ENCODE measurements at places on chromosomes 6 and 20.

DNA sequence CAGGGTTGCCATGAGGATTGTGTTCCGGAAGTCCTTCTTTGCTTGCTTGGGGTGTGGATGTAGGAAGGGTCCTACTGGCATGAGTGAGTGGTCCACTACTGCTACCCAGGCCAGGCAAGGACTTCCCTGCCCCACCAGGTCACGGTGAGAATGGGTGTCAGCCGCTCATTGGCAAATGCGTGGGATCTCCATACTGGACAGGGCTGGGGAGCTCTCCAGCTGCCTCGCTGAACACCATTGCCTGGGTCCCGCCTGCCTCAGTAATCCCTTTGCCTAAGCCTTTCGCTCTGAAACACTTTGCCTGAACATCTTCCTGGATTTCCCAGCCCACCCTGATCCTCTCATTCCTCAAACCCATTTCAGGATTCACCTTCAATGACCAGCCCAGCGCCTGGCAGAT is 59.5 kb downstream of the CTCFL start:
- no peak overlapping the region for H3K27ac ChIP-seq
- no peaks in the 10 kb centered on the region for H3K27me3 ChIP-seq
- H3K4me3 ChIP-seq: no peak overlapping the region
- DNase-seq: no peak

DNA sequence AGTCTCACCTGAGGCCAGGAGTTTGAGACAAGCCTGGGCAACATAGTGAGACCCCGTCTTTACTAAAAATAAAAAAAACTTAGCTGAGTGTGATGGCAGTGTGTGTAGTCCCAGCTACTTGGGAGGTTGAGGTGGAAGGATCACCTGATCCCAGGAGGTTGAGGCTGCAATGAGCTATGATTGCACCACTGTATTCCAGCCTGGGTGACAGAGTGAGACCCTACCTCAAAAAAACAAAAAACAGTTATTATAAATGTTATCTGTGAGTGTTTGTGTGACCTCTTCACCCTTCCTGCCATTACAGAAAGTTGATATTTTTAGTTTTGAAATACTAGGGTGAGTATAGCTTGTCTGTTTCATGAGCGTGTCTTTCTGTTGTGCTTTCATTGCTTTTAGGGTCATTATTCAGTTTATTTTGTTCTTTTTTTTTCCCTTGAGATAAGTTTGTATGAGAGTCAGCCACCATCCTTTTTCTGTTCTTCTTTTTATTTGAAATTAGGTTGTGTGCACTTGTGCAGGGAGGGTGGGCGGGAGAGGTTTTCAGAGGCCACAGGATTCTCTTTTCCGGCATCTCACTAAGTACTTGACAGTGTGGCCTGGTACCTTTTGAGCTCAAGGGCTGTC is 26.2 kb downstream of the CDYL start:
- H3K27ac ChIP-seq: no peak overlapping the region
- DNase-seq: no peak
- no peaks in the 10 kb centered on the region for H3K36me3 ChIP-seq
- H3K27me3 ChIP-seq: no peaks in the 10 kb centered on the region
- no peak overlapping the region for H3K4me3 ChIP-seq
- H3K4me1 ChIP-seq: peaks cover 19% of the 10 kb centered on the region

DNA sequence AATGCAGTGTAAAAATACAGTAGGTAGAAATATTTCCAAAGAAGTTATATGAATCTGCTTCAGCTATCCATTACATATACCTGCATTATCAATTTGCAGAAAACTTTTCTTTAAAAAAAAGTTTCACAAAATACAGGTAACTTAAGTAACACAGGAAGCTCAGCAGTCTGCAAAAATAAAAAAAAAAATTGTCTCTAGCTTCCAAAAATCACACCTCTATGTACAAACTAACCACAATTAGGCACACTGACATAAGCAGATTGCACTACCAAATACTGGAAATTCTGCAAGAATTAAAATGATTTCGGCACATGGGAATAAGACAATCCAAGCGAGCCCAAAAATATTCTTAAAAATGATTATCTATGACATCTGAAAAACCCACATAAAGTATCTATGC is 41.2 kb downstream of the ME1 start:
- no peak for DNase-seq
- no peak overlapping the region for H3K4me3 ChIP-seq
- H3K27me3 ChIP-seq: no peaks in the 10 kb centered on the region
- H3K36me3 ChIP-seq: peaks cover 6% of the 10 kb centered on the region
- H3K27ac ChIP-seq: no peak overlapping the region

- H3K27me3 ChIP-seq: no peaks in the 10 kb centered on the region
- H3K36me3 ChIP-seq: no peaks in the 10 kb centered on the region
- no peak for DNase-seq
Measured at GRCh38 chr6:1821513-1822183, 211.9 kb downstream of the FOXC1 start.

- H3K4me3 ChIP-seq: no peak overlapping the region
- no peak overlapping the region for H3K27ac ChIP-seq
- no peaks in the 10 kb centered on the region for H3K36me3 ChIP-seq
Measured at GRCh38 chr20:55793986-55794385, 211.3 kb downstream of the CBLN4 start.

DNA sequence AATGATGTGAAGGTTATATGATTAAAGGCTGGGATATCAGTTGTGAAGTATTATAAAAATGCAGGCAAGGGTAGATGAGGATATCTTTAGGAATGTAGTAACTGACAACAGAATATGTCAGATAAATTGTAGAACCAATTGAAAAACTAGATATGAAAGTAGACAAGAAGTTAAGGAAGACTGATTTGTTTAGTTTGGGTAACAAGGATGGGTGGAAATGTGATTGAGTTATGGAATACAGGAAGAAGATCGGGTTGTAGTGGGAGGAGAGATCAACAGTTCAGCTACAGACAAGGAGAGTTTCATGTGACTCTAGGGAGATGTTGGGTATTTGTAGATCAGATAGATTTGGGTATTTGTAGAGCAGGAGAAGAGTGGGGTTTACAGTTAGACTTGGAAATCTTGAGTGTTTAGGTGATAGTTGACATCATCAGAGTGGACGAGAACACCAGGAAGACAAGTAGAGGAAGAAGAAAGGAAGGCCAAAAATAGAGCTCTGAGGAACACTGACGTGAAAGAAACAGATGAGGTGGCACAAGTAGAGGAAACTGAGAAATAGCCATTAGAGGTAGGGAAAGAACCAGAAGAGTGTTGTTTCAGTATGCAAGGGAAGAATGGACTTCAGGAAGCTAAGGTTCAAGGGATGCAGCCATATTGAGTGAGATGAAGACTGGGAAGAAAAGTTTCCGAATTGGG is 12.1 kb upstream of the TSPYL1 start:
- H3K36me3 ChIP-seq: no peaks in the 10 kb centered on the region
- H3K27me3 ChIP-seq: no peaks in the 10 kb centered on the region
- no peak for DNase-seq
